CD4-positive, alpha-beta T cell treated with Interleukin-2 at 100 ng/mL for 4 hours (primary cell): ENCODE measurements at places on chromosomes 12 and 14.

DNA sequence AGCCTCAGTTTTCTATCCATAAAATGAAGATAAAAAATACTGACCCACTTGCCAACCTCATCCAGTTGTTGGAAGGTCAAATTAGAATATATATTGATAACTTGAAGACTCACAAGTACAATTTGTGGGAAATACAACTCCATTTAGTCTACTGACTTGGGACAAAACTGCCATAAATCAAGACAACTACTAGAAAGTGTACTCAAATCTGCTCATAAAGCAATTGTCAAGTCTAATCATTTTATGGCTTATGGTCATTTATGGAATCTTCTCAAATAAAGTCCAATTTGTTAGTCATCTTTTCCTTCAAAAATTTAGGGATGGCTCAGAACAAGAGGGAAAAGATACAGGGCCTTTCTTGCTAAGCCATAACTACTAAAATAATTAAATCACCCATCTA lies 7.0 kb downstream of the BTG1 start:
- no peak for DNase-seq

- DNase-seq: no peak
Observed at GRCh38 chr12:104371043-104371870, 67.7 kb downstream of the EID3 start.

- DNase-seq: no peak
Observed at GRCh38 chr14:101410126-101410525, 151.2 kb upstream of the DIO3 start.

DNA sequence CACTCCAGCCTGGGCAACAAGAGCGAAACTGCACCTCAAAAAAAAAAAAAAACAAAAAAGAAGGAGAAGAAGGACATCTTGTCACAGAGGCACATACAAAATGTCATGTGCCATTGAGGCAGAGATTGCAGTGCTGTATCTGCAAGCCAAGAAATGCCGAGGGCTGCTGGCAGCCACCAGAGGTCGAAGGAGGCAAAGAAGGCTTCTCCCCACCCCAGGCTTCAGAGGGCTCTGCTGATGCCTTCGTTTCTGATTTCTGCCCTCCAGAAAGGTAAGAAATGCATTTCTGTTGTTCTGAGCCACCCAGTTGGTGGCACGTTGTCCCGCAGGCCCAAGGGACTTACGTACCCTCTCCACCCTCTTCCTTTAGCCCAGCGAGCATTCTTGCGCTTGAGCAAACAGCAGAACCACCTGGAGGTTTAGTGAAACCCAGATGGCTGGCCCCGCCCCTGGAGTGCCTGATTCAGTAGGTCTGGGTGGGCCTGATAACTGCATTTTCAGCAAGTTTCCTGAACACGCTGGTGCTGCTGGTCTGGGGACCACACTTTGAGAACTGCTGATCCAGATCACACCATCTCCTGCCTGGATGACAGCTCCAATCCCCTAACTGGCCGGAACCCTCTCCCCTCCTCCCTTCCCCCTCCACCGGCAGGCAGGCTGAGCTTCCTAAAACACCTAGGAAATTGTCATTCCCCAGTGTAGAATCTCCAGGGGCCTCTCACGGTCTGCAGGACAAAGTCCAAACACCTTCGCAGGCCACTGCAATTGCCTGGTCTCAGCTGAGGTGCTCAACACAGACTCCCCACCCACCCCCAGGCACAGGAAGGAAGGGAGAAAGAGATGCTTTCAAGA lies 21.1 kb upstream of the SCARB1 start:
- DNase-seq: no peak

GRCh38 chr12:62252576-62252975 lies 7.6 kb upstream of the USP15 start:
- no peak for DNase-seq

DNA sequence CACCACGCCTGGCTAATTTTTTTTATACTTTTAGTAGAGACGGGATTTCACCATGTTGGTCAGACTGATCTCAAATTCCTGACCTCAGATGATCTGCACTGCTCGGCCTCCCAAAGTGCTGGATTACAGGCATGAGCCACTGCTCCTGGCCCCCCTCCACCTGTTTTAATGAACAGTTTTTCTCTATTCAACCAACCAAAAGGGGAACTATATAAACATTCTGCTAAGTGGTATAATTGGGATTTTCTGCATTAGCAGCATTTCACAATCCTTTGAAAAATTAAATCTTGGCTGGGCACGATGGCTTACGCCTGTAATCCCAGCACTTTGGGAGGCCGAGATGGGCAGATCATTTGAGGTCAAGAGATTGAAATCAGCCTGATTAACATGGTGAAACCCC lies 44.8 kb downstream of the KNTC1 start:
- no peak for DNase-seq

DNA sequence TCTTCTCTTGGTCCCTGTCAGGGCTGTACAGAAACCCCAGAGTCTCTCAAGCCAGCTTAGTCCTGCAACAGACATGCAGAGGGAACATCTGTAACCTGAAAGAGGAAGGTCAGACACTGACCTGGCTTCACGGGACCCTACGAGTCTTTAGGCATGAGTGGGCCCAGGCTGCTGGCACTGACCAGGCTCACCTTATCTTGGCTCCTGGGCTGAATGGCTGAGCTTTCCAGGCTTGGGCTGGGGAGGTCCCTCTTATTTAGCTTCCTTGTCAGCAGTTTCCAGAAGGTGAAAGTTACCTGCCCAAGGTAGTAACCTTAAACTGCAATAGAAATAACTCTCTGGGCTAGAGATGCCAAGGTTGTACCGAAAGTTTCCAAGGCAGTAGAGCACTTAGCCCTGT lies 58.4 kb upstream of the FUT8 start:
- DNase-seq: no peak

DNA sequence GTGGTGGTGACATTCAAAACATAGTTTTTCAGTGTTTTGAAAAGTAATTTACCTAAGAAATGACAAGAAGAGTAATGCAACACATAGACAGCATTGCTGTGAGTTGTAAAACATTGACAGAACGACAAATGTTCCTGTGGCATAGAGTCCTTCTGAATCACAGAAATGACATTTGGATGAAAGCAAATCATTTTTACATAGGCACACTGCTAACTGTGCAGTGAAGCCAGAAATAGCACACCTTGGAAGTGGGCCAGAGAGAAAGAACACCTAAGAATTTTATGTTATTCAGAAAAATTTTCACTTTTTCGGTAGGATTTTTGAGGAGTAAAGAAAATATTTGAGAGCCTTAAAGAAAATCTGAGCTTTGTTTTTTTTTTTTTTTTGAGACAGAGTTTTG lies 100.6 kb downstream of the ANO4 start:
- no peak for DNase-seq

DNA sequence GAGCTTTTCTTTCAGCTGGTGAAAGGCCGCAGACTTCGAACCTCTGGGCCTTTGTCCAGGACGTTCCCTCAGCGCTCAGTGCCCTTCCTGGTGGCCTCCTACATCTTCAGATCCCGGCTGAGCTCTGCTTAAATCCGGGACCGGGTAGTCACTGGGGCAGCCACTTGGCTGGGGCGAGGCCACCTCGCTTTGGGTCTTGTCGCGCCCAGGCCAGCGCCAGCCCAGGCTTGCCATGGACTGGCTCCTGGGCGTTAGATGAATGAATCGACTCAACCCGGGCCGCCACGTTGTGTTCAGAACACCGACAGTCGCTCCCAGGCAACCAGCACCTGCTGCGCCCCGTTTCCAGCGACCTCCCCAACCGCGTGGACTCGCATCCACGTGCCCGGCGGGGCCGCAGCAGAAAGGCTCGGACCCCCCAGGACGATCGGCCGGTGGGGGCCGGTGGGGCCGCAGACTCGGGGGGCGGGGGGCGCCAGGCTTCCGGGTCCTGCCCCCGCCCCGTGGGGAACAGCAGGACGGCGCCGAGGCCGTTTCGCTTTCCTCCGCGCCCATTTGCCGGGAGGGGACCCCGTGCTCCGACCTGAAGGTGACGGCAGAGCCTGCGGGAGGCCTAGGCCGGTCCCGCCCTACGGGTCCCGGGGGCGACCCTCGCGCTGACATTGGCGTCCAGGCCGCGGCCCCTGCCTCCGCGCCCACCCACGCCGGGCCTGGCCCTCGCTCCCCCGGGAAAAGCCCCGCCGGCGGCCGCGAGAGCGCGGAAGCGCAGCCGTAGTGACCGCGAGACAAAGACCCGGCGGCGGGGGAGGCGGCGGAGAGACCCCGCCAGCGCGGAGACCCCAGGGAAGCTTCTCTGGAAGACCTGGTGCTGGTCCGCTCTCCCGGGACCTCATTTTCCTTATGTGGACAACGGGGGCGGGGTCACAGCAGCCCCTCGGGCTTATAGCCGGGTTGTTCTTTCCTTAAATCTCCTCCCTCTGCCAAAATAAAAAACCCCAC lies 37.3 kb upstream of the RCOR1 start:
- peak; percentile 49 for DNase-seq

DNA sequence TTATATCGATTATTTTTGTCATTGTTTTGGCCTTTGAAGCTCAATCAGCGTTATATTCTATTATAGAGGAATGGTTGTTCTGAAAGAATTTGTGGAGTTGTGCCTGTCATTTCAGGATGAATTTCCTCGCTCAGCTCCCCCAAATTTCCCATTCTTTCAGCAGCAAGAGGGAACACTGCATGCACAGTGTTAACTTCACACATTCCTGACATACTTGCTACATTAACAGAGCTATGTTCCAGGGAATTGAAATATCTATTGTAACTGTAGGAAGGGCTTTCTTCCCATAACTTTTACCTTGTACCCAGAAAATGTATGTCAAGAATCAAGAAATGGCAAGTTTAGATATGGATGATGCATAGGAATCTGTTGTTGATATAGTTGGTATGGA lies 379.0 kb downstream of the LRIG3 start:
- DNase-seq: no peak

GRCh38 chr14:91417120-91417982 lies at the start of gene CCDC88C:
Gene CCDC88C (minus strand): TSS chr14:91417820. CDS start chr14:91417690, 130 bp downstream.
- DNase-seq: peak; percentile 66

DNA sequence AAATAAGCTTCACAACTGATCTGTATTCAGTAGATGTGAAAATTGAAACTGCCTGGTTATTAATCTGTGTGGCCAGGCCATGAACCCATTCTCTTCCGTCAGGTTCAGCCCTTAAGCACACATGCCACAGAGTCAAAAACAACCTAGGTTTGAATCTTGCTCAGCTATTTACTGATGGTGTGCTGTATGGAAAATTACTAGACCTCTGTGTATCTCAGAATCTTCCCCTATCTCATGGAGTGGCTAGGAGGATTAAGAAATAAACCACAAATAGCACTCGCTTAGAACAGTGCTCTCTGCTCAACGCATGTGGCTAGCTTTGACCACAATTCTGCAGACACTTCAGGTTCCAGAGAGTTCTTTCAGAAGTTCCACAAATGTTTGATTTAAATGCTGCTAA lies 240.7 kb upstream of the PLEKHG7 start:
- DNase-seq: peak; percentile 50

DNA sequence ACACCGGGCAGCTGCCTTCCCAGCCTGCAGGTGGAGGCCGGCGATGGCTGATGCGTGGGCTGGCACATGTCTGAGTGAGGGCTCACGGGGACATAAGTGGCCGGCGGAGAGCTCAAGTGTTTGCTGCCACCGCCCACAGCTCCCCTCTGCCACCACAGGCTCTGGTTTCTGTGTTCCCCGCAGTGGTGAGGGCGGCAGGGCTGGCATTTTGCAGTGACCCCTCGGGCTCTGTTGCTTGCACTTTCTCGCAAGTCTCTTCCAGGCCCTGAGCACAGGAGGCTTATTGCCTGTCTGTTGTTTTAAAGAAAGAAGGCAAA lies 271.0 kb upstream of the RTL1 start:
- no peak for DNase-seq

GRCh38 chr14:104515059-104515810 lies 64.3 kb upstream of the C14orf180 start:
- no peak for DNase-seq

DNA sequence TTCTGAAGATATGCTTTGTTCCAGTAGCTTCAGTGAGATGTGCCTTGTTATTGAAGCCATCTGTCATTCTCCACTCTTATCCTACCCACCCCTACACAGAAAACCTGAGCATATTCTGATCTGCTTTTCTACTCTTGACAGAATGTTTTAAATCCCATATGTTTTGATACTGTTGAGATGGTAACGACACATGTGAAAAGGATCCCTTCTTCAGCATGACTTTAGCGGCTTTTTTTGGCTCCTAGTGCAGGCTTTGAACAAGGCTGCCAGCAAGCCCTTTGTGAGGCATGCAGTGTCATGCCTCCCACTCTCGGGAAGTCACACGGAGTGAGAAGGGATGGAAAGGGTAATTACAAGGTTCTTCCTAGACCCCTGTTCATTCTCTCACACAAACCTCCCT lies 228.8 kb upstream of the RGS6 start:
- no peak for DNase-seq
